Suppressor macrophage (primary cell): ENCODE measurements at places on chromosomes 13 and 19.

GRCh38 chr19:5985098-5985783, 7.3 kb upstream of the RANBP3 start:
- DNase-seq, result no peak

GRCh38 chr13:59476366-59476765, 687.4 kb downstream of the DIAPH3 start:
- DNase-seq, result peak; percentile 6

- DNase-seq, result no peak
These were observed 270.0 kb upstream of the PCDH20 start for GRCh38 chr13:61685682-61686012.

DNA sequence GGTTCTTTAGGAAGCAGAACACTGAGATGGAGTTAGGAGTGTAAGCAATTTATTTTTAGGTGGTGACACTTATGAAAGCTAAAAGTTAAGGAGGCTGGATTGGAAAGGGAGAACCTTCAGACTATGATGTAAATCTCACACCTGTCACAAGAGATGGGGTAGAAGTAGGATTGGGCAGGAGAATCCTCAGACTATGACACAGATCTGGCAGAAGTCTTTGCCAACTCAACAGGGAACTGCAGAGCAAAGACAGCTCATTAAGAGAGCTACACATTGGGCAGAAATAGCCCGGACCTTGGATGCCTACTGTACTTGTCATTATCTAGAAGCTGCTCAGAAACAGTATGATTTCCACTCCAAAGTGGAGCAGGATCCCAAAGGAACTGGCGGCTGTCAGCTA, 134.4 kb downstream of the DNAJC15 start:
- no peak for DNase-seq

- no peak for DNase-seq
These were observed 27.2 kb upstream of the CBY2 start for GRCh38 chr13:45674908-45675307.

DNA sequence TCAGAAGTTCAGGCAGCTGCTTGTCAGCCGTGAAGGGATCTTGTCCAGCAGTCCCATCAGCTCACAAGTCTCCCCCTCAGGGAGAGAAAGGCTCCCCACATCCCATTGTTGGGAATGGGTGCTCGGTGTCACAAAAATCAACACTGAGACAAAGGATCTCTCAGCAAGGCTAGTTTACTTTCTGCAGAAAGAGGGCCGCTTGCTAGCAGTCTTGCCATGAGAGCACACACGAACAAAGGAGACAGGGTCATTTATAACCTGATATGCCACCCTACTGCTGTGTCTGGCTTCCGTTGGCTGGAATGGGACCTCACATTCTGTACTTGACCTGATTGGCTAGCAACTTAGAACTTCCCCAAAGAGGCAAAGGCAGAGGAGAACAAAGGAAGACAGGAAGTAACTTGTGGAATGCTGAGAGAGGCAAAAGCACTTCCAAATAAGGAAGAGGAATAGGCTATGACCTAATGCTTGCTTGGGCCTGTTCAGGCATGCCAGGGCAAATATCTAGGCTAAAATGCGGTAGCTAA, 8.7 kb upstream of the IGFL3 start:
- DNase-seq, result peak; percentile 68

DNA sequence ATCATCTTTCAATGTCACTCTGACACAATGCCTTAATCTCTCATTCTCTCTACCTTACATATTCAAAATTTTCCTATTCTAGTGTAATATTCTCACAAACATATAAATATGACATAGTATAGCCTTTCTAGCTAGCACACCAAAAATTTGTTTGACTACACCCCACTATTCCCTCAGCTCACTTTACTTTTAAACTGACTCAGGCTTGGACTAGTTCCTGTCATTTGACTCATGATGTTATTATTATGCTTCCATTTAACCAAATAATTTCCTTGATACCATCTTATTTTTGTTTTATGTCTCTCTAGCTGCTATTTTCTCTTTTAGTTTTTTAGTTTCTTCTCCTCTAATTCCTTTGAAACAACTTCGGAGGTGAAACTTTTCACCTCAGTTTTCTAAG, 1745.6 kb upstream of the PCDH20 start:
- no peak for DNase-seq

GRCh38 chr13:67238277-67238859, 8.2 kb upstream of the PCDH9 start:
- DNase-seq, result peak; percentile 54

DNA sequence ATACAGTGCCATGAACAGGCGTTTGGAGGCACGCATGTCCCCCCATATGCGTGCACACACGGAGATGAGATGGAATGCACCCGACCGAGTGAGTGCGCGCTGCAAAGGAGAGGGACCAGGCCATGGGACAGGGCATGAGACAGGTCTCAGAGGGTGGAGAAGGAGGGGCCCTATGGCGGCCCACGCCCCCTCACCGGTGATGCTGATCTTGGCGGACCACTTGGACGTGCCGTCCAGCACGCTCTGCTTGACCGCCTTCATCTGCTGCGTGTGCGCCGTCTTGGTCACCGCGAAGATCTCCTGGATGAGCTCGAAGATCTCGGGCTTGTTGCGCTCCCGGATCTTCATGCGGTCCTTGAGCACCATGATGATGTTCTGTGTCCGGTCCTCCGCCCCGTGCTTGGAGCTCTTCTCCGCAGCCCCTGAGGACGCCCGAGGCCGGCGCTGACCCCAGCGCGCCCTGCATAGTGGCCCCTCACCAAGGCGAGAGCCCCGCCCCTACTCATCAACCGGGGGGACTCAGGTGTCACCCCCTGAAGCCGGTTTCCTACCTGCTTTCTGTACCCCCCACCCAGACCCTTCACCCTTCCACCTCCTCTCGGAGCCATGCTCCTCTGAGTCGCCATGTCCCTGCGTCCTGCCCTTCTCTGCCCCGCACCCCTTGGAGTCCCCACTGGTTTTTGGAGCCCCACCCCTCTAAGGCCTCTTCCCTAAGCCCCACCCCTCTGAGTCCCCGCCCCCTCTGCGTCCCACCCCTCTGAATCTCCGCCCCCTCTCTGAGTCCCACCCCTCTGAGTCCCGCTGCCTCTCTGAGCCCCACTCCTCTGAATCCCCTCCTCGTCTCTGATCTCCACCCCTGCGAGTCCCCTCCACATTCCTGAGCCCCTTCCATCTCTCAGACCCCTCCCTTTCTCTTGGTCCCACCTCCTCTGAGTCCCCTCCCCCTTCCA, 40.8 kb downstream of the UNC13A start:
- DNase-seq, result no peak

GRCh38 chr19:51639916-51640315, 6.7 kb downstream of the SIGLEC14 start:
- DNase-seq, result no peak

GRCh38 chr13:107563099-107563925, 652.0 kb downstream of the LIG4 start:
- DNase-seq, result no peak

DNA sequence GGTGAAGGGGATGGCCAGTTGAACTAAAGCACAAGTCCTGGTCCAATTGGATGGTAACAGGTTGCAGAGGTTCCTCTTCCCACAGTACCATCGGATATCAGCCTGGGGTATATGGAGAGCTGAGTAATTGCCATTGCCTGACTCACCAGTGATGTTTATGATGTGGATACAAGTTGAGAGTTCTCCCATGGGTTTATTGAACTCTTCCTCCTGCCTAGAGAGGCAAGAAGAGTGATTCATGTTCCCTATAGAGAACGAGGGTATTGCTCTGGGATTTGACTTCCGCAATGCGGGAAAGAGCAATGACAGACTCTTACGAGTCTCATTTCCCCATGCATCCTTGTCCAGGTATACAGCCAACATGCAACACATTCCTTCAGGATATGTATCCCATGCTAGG, 111.3 kb upstream of the PCDH9 start:
- no peak for DNase-seq

DNA sequence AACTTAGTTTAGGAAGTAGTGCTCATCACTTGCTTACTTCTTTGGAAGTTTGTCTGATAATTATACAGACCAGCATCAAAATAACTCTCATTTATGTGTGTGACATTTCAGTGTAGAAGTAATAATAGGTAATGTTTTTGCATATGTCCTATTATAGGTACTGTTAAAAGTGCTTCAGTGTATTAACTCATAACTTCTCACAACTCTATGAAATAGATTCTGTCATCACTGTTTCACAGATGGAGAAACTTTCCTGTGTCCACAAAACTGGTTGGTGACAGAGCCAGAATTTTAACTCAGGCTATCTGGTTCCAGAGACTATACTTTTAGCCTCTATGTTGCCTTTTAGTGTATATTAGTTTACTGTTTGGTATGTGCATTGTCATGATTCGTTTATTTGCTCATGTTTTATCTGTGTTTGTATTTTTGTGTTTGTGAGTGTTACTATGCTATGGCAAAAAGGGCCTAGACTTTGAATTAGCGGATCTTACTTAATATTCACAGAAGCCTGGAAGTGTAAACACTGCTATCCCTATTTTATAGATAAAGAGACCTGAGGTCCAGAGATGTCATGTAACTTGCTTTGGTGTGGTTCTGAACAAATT, 12.7 kb downstream of the LPAR6 start:
- DNase-seq, result no peak

- DNase-seq, result no peak
These were observed 41.3 kb downstream of the ARHGEF7 start for GRCh38 chr13:111156421-111156820.
